ENCODE measurements at places on chromosomes 6 and 20.

- DNase-seq, result no peak
These were observed 367.7 kb downstream of the MEI4 start for GRCh38 chr6:78020586-78020985.

DNA sequence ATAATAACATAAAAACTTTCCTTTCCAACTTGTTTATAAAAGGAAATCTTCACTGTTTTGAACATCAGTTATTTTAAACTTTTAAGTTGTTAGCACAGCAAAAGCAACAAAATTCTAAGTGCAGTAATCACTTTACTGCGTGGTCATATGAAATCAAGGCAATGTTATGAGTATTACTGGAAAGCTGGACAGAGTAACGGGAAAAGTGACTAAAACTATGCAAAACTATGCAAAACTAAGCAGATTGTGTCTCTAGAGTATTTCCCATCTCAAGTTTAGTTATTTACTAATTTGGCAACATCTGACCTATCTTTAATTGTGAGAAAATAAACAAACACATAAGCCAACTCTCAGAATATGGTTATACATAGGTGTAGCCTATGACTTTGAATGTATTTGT, 10.9 kb upstream of the ANKEF1 start:
- no peak for DNase-seq

- no peak for DNase-seq
These were observed 79.8 kb downstream of the GINS1 start for GRCh38 chr20:25487306-25487705.

- DNase-seq, result peak; percentile 38
These were observed 49.1 kb downstream of the UTRN start for GRCh38 chr6:144334150-144334708.

DNA sequence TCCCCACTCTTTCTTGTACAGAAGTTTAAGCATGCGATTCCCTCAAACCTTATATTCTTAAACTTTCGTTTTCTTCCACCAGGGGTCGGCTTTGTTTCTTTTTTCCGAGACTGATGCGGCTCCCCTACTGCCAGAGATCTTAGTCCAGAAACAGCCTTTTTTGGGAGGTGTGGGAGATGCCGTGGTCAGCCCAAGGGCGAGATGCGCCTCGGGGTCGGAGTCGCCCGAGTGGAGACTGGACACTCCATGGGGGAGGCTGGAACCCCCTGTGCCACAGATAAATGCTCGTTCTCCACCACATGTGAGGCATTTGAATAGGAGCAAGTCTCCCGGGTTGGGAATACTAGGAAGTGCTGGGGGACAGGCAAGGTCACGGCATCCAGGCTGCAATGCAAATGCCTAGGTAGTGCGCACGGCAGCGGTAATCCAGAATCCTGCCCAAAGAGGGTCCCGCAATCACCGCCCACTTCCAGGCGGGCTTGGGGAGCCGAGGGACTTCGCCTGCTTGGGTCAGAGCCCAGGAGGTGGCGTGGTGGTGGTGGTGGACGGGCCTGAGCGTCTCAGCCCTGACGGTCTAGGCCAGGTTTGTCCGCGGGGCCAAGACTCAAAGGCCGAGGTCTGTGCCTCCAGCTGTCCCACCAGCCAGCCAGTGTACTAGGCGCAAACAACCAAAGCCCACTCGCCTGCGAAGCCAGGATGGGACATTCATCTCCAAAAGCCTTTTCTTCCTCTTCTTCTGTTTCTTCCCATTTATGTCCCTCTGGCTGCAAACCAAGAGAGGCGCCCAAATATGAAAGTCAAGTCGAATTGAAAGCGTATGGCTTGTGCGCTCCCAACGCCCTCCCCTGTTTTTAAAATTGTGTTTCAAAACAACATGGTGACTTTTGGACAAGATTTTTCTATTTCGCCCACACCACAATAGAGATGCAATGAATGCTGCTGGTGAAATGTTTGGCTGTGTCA, 39.3 kb upstream of the OSTM1 start:
- DNase-seq, result no peak

DNA sequence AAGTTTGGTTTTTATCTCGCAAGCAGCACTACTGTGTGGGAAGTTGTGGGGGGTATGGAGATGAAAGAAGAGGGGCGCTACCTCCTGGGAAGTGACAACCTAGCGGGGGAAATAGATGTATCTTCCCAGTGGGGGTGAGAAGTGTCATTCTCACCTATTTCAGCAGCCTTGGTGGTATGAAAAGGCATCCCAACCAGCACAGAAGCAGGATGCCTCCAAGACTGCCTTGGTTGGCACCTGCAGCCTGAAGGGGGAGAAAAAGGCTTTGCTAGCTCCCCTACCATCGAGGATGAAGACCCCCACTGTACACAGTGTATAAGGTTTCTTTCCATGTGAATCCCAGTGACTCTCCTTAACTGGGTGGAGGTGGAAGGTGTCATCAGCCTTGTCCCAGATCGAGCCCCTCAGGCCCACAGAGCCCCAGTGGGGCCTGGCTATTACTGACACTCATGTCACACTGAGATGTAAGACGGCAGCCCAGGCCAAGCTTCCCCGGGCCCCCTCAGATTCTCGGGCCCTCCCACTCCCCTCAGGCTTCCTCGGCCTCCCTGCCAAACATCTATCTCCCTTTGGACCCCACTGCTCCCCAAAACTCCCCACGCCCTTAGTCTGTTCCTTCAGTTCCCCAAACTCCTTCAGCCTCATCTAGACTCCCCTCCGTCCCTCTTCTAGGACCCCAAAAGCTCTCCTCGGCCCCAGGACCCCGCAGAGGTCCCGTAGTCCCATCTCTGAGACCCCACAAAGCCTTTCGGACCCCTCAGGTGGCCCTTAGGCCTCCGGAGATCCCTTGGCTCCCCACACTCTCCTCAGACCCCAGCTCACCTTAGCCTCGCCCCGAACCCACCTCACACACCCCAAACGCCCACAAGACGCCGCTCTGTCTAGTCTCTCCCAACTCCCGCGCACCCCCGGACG, 688 bp downstream of the COMMD7 start:
- DNase-seq, result no peak

DNA sequence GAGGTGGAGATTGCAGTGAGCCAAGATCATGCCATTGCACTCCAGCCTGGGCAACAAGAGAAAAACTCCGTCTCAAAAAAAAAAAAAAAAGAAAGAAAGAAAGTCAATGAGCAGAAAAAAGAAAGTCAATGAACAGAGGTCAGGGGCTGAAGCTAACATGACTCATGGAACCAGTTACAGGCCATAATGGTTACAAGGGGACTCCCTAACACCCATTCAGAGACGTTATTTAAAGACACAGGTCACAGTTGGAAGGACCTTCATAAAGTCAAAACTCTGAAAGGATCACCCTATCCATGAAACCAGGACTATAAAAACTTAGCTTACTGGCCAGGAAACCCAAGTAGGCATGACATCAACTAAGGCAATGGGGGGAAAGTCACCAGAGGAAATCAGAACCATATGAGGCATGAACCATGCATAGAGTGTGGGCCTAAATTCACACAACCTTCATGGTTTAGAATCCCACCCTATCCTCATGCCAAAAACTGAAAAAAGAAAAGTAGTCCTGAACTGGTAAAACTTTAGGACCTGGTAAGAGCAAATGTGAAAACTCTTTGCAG, 18.2 kb downstream of the FBXL4 start:
- no peak for DNase-seq

DNA sequence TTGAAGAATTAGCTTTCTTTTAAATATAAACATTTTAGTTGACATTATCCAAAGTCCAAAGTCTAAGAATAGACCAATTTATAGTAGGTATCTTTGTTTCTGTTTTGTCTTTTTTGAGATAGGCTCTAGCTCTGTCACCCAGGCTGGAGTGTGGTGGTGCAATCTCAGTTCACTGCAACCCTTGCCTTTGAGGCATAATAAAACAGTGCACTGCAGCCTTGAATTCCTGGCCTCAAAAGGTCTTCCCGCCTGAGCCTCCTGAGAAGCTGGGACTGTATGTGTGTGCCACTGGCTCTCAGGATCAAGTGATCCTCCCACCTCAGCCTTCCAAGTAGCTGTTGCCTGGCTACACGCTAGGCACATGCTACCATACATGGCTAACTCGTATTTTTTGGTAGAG, 135.4 kb downstream of the REV3L start:
- no peak for DNase-seq

- DNase-seq, result no peak
These were observed 87.9 kb downstream of the CEP57L1 start for GRCh38 chr6:109183109-109183650.

DNA sequence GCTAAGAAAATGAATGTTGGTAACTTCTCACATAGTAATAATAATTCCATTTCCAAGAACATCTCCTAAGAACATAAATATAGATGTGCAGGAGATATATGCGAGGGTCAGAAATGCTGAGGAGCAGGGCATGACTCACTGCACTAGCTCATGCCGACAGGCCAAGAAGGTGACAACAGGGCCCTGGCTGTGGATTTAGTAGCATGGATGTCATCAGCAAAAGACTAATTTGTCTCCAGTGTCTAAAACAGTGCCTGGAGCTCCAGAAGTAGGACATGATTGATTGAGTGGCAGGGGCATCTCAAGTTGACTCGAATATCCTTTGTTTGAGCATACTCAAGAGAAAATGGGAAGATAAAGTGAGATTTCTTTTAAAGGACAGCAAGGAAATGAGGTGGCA, 207.0 kb upstream of the FOXA2 start:
- DNase-seq, result no peak

DNA sequence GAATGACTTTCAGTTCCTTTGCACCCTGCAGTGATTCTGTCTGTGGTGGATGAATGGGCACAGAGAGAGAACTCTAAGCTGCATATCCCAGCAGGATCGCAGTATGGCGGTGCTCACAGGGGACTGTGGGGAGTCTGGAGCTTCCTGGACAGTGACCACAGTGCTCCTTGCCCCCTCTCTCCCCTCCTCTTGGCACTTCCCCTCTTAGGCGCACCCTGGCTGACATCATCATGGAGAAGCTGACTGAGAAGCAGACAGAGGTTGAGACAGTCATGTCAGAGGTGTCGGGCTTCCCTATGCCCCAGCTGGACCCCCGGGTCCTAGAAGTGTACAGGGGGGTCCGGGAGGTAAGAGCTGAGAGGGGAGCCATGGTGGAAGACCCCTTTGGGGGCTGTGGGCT, 8.6 kb downstream of the BYSL start:
- DNase-seq, result no peak

- no peak for DNase-seq
These were observed 60.0 kb upstream of the EZR start for GRCh38 chr6:158879180-158879579.

GRCh38 chr6:52518279-52518945, 58.4 kb downstream of the TRAM2 start:
- no peak for DNase-seq

GRCh38 chr6:13383328-13384163, 55.2 kb upstream of the TBC1D7 start:
- no peak for DNase-seq

- no peak for DNase-seq
These were observed 78.3 kb downstream of the KIF6 start for GRCh38 chr6:39646751-39647420.

- DNase-seq, result no peak
These were observed 23.6 kb downstream of the IL17A start for GRCh38 chr6:52209770-52210169.

DNA sequence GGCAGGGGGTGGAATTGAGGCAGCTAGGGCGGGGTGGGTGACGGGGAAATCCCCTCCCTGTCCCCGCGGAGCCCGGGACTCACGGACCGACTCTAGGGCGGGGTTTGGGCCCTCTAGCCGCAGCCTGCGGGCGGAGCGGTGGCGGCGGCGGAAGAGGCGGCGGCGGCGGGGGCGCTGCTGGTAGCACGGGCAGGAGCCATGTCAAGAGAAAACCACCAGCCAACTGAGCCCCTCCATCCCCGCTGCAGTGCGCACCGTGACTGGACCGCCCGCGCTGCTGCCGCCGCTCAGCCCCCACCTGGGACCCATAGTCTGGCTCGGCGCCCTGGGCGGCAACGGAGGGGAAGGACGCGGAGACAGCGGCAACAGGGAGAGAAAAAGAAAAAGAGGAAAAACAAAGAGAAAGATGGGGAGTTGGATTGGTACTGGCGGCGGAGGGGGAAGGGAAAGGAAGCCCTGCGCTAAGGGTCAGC, 1.2 kb upstream of the C6orf62 start:
- DNase-seq, result peak; percentile 56

GRCh38 chr20:63497138-63497945, 1.5 kb downstream of the EEF1A2 start:
- no peak for DNase-seq

GRCh38 chr6:22357724-22358189, 60.9 kb upstream of the PRL start:
- DNase-seq, result no peak

- DNase-seq, result no peak
These were observed 380.5 kb downstream of the C6orf118 start for GRCh38 chr6:164928728-164929407.

- no peak for DNase-seq
These were observed 261.2 kb downstream of the ADGB start for GRCh38 chr6:146859795-146860495.

- no peak for DNase-seq
These were observed 49.3 kb upstream of the AHI1 start for GRCh38 chr6:135546680-135547418.

DNA sequence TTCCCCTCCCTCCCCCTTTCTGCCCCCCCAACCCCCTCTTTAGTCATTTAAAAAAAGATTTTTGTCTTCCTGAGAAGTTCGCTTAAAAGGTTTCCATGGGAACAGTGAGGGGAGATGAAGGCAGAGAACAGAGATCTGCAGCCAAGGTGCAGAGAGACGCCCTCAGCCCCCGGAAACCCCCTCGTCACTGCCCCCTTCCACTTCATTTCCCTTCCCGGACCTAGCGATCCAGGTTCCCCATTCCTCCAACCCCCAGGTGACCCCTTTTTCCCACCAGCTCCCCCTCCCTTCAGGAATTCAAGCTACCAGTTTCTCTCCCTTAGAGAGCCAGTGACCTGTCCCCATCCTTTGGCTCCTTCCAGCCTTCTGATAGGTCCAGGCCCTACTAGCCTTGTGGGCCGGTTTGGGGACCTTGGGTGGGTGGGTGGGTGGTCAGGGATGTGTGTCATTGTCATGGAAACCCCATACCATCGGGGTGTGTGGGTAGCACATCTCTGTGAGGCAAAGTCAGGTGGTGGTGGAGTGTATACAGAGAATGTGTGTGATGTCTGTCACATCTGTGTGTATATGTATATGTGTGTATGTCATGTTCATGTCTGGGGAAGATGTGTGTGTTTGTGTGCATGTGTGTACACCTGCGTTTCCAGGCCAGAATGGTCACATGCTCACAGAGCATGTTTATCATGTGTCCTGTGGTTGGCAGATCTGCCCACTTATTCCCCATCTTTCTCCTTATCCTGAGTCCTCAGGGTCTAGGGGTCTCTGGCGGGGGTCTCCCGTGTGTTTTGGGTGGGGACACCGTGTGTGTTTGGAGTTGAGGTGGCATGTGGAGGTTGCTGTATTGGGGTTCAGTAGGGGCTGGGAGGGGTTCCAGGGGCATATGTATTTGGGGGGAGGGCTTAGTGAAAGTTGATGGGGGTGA, 7.0 kb downstream of the SYNGAP1 start:
- no peak for DNase-seq

GRCh38 chr20:11912013-11912658, 5.6 kb upstream of the BTBD3 start:
- DNase-seq, result no peak

Measured in stimulated activated CD8-positive, alpha-beta memory T cell treated with anti-CD3 and anti-CD28 coated beads, Interleukin-4, amount 100 ng/mL, for 1 hour (primary cell).